MG63 (cell line): ENCODE measurements at places on chromosomes 5 and 9. TPM values are rescaled to one million over a fixed set of nuclear protein-coding genes. Genes with fewer than 3 reads are reported as not detected.

GRCh38 chr5:75279321-75279720 is 42.6 kb upstream of the ANKRD31 start:
- DNase-seq, result no peak

DNA sequence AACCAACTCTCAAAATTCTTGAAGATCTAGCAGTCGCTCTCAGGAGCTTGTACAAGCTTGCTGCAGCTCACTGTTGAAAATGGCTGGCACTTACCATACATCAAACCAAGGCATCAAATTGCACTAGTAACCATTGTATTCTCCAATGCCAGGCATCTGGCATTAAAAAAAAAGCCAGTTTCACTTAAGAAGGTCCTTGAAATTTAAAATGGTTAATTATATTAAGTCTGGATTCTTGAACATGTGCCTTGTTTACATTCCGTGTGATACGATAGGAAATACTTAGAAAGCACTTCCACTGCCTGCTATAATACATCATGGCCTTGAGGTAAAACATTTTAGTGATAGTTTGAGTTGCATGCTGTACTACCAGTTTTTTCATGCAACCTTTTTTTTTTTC is 300.7 kb downstream of the KDM4C start:
- no peak for DNase-seq

FOXD4L3 gene
- not detected in 2 replicates for total RNA-seq

GRCh38 chr9:117936185-117937130 is 232.3 kb downstream of the TLR4 start:
- DNase-seq, result no peak

GRCh38 chr5:161342886-161343285 is 203.6 kb downstream of the GABRB2 start:
- no peak for DNase-seq

GPR150 gene
- total RNA-seq, result not detected in 2 replicates

DNA sequence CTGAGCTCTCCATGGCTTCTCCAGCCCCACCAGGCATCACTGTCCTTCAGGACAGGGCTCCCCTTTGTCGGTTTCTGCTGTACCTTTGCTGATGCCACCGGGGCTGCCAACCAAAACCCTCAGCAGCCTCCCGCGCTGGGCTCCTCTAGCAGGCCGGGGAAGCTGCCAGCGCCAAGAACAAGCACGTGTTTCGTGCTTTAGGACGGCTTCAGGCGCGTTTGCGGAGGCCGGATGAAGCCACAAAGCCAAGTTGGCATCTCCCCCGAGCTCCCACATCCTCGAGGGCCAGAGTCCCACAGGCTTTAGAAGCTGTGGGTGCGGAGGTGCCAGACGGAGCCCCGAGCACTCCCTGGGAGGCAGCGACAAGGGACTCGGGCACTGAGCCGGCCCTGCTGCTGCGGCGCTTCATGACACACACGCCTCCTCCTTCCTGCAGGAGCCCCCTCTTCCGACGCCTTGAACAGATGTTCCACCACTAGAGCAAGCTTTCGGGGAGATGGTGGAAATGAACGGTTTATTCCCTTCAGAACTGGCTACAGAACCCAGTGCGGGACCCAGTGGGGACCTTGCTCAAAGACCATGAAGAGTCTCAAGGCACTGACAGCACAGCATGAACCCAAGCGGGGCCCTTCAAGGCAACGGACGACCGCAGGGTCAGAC is 36.7 kb downstream of the SARDH start:
- no peak for DNase-seq

GRCh38 chr5:154196955-154197652 is 6.6 kb downstream of the GALNT10 start:
- no peak for DNase-seq

DNA sequence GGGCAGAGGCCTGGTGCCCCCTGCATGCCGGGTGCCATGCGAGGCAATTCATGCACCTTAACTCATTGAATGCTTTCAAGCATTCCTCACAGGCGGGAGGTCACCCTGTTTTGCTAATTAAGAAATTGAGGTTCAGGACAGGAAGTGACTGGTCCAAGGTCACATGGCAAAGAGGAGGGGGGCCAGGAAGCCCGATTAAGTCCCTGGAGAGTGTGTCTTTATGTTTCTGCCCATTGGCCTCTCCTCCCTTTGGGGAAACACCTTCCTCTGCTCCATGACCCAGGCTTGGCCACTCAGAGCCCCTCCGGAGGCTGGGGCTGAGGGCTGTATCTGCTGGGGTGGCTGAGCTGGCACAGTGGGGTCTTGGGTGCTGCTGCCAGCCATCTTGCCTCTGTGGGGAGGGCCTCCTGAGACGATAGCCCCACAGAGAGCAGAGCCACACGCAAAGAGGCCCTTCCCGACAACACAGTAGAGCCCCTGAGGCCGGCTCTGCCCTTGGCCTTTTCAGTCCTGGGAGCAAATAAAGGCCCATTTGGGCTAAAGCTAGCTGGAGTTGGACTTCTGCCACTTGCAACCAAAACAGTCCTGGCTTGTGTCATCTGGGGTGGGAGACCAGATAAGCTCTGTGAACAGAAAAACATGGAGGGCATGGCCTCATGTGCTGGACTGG is 90.8 kb upstream of the NEURL1B start:
- DNase-seq, result no peak
